ENCODE measurements at places on chromosomes 16 and 17.

DNA sequence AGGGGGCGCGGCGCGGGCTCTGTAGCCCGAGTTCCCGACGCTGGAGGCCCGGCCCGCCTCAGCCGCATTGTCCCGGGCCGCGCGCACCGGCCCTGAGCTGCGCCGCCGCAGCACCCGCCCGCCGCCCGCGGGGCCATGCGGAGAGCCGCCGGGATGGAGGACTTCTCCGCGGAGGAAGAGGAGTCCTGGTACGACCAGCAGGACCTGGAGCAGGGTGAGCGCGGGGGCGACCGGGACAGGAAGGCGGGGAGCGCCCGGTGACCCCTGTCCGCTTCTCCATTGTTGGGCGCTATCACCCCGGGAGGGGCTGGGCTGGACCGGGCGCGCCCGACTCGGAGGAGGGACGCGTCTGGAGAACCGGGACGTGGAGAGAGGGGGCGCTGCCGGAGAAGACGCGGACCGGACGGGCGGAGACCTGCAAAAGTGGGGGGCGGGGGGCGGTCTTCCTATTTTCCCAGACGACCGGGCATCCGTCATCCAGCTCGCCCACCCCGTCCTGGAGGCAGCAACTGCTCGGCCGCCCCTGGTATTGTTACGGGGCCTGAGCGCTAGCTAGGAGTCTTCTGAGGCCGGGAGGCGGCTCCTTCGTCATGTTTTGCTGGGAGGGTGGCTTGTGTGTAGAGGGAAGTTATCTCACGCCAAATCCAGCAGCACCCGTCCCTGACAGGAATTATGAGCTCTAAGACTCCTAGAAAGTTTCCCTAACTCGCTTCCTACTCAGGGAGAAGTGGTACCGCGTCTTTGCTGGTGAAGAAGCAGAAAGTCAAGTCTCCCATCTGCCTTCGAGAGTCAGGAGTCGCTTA is 678 bp downstream of the CDR2L start:
- no peak for DNase-seq

- no peak for DNase-seq
These were observed 134.4 kb upstream of the NLRP1 start for GRCh38 chr17:5718726-5719125.

- no peak for DNase-seq
These were observed 24.0 kb downstream of the CREBBP start for GRCh38 chr16:3856367-3857141.

DNA sequence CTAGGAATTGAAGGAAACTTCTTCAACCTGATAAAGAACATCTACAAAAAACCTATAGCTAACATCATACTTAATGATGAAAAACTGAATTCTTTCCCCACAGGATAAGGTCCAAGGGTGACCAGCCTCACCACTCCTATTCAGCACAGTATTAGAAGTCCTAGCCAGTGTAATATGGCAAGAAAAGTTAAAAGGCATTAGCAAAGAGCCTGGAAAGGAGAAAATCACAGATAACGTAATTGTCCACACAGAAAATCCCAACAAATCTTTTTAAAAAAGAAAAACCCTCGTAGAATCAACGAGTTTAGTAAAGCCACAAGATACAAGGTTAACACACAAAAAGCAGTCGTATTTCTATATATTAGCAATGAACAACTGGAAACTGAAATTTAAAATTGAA is 37.8 kb downstream of the MEAK7 start:
- no peak for DNase-seq

- DNase-seq = no peak
These were observed 36.0 kb downstream of the IQCK start for GRCh38 chr16:19753815-19754643.

DNA sequence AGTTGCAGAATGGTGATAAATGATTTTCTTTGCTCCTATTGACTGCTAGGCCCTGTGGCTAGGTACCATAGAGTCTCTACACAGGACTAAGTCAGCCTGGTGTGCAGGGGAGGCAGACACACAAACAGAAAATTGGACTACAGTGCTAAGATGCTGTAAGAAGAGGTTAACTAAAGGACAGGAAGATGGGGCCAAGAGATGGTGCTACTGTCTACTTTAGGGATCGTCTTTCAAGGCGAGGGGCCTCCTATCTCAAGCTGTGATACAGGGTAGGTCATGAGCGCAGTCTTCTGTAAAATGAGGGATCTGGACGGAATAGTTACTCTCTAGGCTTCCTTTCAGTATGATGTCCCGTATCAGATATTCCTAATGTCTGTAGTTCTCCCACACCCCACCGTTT is 817 bp downstream of the NME1 start:
- no peak for DNase-seq

Measured in NCI-H446 treated with DMSO at 0.1 percent for 48 hours (cell line).